ENCODE measurements at places on chromosomes 3 and 15.

GRCh38 chr3:179181021-179181472 lies 32.9 kb downstream of the PIK3CA start:
- DNase-seq, result no peak

DNA sequence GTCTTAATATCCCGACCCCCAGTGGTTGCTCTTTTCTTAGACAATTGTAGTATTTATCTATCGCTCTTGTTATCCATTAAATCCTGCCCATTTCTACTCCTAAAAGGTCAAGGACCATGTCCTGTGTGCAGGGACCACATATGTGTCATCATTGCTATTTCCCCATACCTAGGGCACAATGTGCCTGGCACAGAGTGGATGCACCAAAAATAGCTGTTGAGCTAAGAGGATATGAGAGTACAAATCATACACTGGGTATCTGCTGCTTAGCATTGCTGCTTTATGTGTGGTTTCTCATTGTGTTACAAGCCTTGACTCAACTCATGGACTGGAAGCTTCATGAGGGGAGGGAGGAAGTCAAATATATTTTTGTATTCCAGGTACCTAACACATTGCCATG lies 3.4 kb upstream of the MITF start:
- no peak for DNase-seq

DNA sequence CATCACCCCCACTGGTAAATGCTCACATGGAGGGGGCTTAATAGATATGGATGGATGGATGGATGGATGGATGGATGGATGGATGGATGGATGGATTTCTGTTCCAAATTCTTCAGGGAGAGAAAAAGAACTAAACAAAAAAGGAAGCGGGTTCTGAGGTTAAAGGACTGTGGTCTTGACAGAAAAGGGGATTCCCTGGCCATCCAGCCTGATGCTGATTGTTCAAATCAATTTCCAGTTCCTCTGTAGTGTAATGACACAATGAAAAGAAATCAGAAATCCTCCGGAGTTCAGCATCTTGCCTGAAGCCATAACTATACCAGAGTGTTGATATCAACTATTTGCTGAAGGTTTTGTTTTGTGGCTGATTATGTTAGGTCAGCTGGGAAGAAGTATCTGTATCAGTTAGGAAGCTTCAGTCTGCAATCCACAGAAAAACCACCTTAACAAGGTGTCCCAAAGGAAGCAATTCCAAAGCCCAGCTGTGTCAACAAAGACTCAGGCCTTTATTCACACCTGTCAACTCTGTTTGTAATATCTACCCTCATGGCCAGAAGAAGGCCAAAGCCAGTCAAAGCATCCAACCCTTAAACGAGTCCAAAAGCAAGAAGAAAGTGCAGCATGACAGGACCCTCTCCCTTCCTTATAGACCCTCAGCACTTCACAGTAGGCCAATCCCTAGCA lies 24.5 kb upstream of the RASA2 start:
- no peak for DNase-seq

GRCh38 chr3:189204167-189204866 lies 32.5 kb downstream of the TPRG1 start:
- DNase-seq, result no peak

DNA sequence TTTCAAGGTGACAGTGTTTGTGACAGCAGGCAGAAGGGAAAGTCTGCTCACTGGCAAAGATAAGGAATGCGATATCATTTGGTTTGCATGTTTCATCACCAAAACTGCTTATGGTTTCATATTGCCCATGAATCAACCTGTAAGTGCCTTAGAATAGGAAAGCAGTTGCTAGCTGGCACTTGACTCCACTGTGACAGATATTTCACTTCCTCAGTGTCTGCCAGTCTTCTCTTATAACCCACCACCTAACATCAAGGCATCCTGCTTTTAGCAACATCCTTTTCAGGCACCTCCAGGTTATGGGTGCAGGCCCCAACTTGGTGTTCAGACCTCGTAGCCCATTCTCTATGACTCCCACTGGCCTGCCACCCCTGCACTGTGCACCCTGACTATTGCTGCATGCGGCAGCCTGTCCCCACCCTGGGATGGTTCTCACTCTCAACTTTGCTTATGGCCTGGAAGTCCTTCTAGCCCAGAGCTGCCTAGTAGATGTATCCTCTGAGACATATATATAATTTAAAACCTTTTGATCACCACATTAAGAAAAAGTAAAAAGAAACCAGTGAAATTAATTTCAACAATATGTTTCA lies 154.4 kb upstream of the RARB start:
- DNase-seq, result no peak

- DNase-seq, result no peak
These were observed 145.7 kb downstream of the RBMS3 start for GRCh38 chr3:29426302-29427226.

DNA sequence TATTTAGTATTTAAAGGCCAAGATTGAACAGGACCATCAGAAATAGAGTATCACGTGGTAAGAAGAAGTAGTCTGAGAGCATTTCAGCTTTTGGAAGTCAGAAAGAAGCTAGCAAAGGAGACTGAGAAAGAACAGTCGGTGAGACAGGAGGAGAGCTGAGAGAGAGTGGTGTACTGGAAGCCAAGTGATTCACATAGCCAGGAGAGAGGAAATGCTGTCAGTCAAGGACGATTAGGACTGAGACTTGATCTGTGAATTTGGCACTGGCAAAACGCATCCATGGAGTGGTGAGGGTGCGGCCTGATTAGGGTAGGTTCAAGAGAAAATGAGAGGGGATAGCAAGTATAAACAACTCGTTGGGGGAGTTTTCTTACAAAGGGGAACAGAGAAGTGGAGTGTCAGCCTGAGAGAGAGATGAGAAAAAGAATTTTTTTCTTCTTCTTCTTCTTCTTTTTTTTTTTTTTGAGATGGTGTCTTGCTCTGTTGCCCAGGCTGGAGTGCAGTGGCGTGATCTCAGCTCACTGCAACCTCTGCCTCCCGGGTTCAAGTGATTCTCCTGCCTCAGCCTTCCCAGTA lies 44.9 kb downstream of the CHD2 start:
- no peak for DNase-seq

- no peak for DNase-seq
These were observed 51.1 kb downstream of the SERP1 start for GRCh38 chr3:150495149-150495548.

- DNase-seq, result no peak
These were observed 644.2 kb downstream of the MCTP2 start for GRCh38 chr15:94875550-94875949.

GRCh38 chr3:118782755-118783202 lies 251.9 kb downstream of the IGSF11 start:
- no peak for DNase-seq

DNA sequence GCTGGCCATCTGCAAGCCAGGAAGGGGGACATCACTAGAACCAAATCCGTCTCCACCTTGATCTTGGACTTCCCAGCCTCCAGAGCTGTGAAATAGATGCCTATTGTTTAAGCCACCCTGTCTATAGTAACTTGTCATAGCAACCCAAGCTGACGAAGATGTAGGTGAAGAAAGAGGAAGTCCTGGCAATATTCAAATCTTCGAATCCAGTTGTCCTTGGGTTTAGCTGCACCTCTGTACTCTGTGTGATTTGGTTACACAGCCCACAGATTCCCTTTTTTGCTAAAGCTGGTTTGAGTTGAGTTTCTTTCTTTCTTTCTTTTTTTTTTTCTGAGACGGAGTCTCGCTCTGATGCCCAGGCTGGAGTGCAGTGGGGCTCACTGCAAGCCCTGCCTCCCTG lies 68.0 kb upstream of the XCR1 start:
- no peak for DNase-seq

DNA sequence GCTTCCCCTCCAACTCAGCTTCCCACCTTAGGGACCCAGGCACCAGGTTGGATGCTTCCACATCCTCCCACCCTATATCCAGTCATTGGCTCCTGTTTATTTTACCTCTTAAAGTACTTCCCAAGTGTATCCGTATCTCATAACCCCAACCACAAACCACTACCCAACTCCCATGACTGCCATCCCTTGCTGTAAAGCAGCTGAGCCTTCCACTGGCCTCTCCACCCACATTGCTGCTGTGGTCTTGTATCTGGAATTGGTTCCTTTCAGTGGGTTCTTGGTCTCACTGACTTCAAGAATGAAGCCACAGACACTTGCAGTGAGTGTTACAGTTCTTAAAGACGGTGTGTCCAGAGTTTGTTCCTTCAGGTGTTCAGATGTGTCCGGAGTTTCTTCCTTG lies 79.8 kb upstream of the HRH1 start:
- DNase-seq, result no peak

GRCh38 chr3:159739969-159740368 lies 248.7 kb upstream of the IL12A start:
- DNase-seq, result no peak

DNA sequence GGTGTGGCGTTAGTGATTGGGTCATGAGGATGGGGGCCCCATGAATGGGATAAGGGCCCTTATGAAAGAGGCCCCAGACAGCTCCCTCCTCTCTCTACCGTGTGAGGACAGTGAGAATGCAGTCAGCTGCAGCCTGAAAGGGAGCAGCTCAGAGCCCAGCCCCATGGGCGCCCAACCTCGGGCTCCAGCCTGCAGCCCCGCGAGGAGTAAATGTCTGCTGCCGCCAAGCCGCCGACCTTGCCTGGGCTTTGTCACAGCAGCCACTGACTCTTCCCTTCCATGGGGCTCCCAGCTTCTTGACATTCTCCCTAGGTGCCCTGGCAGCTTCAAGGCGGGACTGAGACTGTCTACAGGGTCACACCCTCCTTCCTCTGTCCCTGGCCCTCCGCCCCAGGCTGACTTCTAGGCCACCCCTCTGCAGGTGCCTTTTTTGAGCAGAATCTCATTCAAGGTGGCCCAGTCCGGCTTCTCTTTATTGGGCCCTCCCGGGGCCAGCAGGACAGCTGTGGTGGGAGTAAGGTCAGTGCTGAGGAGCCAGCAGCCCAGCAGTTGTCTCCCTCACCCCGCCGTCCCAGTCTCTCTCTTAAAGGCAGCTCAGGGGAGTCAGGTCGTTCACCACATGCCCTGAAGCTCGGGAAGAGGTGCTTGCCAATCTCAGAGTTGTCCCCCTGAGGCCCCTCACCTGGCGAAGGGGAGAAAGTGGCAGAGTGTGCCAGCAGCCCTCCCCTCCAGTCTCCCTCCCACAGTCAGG lies 18.7 kb upstream of the PRR20G start:
- DNase-seq, result no peak
